Forelimb muscle (tissue), 1 donor: ENCODE measurements at places on chromosomes 1 and 21.
A peak's percentile ranks its signal among the peaks of the same experiment; 100 is the strongest.

GRCh38 chr1:77594366-77595112 is 87.9 kb downstream of the ZZZ3 start:
- DNase-seq, result no peak

DNA sequence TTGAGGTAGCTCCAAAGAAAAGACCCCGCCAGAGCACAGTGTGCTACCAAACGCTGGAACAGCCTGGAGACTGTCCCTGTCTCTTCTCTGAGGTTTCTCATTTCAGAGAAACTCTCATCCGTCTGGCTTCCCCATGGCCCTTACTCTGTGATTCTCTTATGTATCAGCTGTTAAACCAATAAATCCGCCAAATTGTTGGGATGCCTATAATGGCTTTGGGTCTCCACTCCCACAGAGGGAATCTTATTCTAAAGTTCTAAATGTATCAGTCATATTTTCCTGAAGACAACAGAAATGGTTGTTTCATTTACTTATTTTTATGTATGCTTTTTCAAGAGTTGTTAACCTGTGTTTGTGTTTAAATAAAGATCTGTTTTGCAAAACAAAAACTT is 4.0 kb downstream of the ERG start:
- no peak for DNase-seq

DNA sequence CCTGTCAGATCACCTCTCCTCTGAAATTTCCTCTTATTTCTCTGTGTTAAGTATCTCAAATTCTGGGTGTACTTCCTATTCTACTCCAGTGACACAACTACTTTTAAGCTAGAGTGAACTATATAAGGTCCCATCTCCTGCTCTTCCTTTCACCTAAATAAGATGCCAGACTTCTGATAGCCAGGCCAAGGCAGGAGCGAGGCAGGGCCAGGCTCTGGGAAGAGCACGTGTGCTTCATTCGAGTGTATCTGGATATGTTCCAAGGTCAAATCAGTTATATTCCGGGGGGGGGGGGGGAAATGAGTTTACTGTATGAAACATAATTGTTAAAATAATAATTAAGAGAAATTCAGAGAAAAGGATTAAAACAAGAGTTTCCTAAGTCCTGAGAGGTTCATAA is 60.1 kb downstream of the LRRC71 start:
- no peak for DNase-seq

- DNase-seq, result no peak
Measured at GRCh38 chr1:223815865-223816264, 29.9 kb downstream of the TP53BP2 start.

- no peak for DNase-seq
Measured at GRCh38 chr1:68145418-68146126, 86.8 kb downstream of the WLS start.

DNA sequence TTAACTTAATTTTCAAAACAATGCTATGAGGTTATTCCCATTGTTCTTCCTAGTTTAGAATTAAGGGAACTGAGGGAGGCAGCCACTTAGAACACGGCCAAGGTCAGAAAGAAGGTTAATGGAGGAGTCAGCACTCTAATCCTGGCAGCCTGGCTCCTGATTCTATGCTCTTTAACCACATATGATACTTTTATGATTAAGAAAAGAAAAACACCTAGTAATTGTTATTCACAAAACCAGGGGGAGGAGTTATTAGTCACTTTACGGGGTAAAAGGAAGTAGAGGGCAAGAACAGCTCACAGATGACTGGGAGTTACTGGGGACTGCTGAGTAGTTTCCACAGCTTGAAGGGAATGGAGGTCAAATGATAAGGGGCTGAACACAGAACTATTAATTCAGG is 38.6 kb downstream of the GADD45A start:
- no peak for DNase-seq

- no peak for DNase-seq
Measured at GRCh38 chr1:234918181-234918841, 210.3 kb downstream of the TOMM20 start.

DNA sequence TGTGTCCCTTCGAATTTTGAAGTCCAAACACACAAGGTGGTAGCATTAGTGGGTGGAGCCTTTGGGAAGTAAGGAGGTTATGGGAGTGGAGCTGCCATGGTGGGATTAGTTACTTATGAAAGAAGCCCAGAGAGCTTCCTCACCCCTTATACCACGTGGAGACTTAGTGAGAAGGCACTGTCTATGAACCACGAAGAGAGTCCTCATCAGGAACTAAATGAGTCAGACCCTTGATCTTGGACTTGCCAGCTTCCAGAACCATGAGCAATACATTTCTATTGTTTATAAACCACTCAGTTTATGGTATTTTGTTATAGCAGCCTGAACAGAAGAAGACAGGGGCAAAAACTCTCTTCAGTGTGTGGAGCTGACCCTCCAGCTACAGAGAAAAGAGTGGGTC is 259.3 kb upstream of the AJAP1 start:
- no peak for DNase-seq

DNA sequence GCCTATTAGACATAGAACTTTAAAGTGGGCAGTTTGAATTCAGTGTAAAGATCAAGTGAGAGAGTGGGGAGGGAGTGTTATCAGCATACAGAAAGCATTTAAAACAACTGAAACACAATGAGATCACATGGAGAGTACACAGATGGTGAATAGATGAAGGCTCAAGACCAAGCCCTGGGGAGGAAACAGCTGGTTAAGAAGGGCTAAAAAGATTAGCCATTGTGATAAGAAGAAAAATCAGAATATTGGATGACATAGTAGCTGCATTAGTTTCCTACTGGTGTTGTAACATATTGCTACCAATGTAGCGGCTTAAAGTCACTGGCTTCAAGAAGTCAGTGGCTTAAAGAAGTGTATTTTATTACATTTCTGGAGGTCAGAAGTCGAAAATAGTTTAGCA is 443.4 kb upstream of the RGS18 start:
- DNase-seq, result no peak

GRCh38 chr1:234654002-234654733 is 44.2 kb upstream of the IRF2BP2 start:
- DNase-seq, result no peak

GRCh38 chr1:226497991-226498639 is 50.4 kb upstream of the STUM start:
- DNase-seq, result no peak

DNA sequence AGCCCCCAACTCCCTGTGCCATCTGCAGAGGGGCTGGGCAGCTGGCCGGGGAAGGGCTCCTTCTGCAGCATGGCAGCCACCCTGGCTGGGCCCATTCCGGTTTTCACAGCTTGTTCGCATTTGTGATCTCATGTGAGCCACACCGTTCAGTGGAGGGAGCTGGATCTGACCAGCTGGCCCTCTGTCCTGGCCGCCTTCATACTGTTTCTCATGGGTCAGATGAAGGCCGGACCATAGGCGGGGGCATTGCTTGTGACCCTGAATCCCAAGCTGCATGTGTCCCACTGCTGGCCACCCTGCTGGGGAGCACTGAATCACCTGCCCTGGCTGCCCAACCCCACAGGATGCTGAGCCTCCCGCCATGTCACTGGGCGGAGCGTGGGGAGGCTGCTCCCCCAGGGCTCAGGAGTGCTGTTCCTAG is 36.4 kb upstream of the PRSS38 start:
- no peak for DNase-seq

GRCh38 chr1:203300441-203301330 is 4.6 kb upstream of the BTG2 start:
- DNase-seq, result no peak

DNA sequence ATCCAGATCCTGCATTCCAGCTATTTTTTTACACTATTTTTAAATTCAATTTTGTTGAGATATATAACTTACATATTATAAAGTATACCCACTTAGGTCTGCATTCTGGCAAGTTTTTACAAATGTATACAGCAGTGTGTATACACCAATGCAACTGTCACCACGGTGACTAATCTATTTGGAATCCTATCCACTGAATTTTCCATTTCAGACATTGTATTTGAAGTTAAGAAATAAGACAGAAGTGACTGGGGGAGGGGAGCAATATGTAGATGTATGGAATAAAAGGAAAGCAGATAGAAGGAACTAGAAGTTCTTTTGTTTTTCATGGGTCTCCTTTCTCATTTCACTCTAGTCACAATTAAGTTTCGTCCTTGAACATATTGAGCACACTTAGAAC is 431.5 kb upstream of the CHRM3 start:
- no peak for DNase-seq

DNA sequence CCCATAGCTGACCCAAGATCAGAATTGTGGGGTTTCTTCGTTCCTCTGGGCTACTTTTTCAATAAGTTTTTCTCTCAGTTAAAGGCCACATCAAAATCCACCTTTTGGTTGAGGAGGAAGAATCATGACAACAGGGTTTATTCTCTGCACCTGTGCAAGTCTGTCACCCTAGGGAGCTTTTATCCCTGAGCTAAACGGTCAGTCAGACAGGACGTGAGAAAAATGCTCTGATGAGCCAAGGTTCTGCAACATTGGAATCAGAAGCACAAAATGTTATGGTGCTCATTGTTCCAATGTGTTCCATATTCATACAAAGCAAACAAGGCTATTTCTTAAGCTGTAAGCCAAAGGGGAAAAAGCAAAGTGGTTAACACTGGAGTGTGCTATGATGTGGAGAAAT is 7.4 kb upstream of the ERICH3 start:
- DNase-seq, result no peak

DNA sequence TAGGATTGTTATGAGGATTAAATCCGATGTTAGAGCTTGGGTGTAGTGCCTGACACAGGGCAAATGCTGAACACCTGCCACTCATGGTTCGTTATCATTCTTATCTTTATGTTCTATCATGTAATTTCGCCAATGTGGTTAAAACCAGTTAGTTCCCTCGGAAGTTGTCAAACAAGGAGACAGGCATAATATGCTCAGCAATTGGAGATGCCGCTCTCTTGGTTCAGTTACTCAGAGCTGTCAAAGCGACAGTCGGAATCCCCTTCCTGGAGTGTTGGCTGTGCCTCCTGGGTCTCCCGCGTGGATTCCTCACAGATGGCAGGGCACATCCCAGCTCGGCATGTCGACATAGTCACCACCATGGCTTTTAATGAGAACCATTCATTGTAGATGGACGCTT is 192.2 kb downstream of the ROR1 start:
- no peak for DNase-seq

DNA sequence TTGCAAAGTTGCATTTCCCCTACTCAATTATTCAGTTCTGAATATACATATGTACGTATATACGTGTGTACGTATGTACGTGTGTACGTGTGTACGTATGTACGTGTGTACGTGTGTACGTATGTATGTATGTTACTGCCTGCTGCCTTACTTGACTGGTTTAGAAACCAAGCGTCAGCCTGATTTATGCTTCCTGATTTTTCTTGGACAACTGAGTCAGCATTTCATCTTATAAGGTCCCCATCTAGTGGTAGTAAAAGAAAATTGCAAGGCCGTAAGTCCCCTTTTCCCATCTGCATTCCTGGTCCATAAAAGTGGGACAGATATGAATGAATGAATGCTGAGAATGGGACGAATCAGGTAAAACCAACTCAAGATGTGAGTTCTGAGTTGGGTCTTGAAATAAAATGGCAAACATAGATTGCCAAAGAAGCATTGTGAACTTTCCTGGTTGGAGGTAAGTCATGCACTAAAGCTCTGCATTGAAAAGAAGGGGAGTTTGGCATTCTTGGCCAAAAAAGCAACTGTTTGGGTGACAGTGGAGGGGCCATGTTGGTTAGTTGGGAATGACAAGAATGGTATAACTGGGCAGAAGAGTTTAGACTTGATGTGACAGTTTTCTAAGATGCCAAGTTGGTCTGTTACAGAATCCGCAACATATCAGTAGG is 76.4 kb upstream of the DNAH14 start:
- peak; percentile 14 for DNase-seq

DNA sequence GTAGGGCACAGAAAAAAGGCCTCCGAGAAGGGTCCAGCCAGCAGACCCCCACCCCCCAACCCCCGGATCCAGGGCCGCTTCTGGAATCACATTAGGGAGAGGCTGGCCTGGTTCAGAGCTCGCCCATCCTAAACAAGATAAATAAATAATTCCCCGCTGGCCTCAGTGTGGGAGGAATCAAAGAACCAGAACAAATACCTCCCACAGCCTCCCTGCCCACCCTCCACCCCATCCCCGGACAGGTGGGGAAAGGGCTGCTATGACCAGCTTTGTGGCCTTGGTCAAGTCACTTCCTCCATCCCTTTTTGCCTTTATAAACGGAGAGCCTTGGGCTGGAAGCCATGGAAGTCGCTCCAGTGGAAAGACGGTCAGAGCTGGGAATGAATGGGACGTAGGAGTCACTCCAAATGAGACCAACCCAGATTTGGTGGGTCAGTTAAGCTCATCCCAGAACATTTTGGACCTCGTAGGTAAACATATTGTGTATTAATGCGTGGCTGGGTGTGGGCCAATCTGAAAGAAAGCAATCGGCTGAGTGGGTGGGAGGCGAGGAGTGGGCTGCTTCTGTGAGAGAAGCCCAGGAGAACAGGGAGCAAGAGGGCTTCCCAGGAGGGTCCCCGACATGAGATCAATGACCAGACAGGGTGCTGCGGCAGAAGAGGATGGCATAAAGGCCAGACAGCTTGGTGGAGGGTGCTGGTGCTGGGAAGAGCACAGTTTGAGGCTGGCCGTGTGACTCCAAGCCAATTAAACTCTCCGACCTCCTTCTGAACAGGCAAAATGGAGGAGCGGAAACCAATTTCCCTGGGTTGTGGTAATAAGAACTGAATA is 63.3 kb downstream of the MEF2D start:
- DNase-seq, result no peak

- no peak for DNase-seq
Measured at GRCh38 chr1:52925571-52926005, 1.5 kb upstream of the SCP2 start.

- DNase-seq, result no peak
Measured at GRCh38 chr1:49408346-49408745, 615.4 kb downstream of the AGBL4 start.

DNA sequence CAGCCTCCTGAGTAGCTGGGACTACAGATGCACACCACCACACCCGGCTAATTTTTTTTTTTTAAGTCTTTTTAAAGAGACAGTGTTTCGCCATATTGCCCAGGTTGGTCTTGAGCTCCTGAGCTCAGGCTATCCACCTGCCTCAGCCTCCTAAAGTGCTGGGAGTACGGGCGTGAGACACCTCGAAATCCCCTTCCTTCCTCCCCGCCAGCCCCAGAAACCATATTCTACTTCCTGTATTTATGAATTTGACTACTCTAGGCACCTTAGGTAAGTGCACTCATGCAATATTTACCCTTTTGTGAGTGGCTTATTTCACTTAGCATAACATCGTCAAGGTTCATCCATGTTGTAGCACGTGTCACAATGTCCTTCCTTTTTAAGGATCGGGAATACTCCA is 6.9 kb upstream of the LRP8 start:
- DNase-seq, result no peak
